ENCODE measurements at places on chromosomes 1 and 21. TPM values are rescaled to one million over a fixed set of nuclear protein-coding genes. Genes with fewer than 3 reads are reported as not detected.

DNA sequence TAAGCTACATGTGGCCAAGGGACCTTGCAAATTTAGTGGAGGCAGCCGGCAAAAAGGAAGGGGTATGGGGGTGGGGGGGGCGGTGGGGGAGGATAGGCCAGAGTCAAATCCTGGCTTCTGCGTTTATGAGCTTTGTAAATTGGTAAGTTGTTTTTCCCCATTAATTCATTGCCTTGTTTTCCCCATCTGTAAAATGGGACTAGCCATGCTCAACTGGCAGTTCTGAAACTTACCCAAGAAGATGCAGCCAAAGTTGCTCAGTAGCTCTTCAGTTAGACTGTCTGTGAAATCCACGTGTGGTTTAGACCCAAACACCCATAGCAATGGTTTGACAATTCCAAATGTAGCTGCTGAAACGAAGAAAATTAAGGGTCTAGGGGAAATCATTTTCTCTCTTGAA lies 52.3 kb upstream of the FAM89A start:
- H3K4me1 ChIP-seq: no peaks in the 10 kb centered on the region
- no peak for DNase-seq
- no peak overlapping the region for H3K27ac ChIP-seq
- no peaks in the 10 kb centered on the region for H3K27me3 ChIP-seq
- no peak overlapping the region for H3K4me3 ChIP-seq

GRCh38 chr1:145692785-145693443 lies 14.3 kb downstream of the PDZK1 start:
- H3K4me1 ChIP-seq: no peaks in the 10 kb centered on the region
- H3K36me3 ChIP-seq: no peaks in the 10 kb centered on the region

GRCh38 chr1:228414511-228415211 lies 2.0 kb downstream of the TRIM17 start:
- H3K4me3 ChIP-seq: no peak overlapping the region
- no peaks in the 10 kb centered on the region for H3K4me1 ChIP-seq
- no peak overlapping the region for H3K27ac ChIP-seq
- no peak for DNase-seq
- H3K27me3 ChIP-seq: peaks cover 53% of the 10 kb centered on the region

- H3K36me3 ChIP-seq: no peaks in the 10 kb centered on the region
- H3K4me3 ChIP-seq: no peak overlapping the region
- peaks cover 12% of the 10 kb centered on the region for H3K27me3 ChIP-seq
- no peak overlapping the region for H3K27ac ChIP-seq
- DNase-seq: peak; percentile 59
These were observed 33.2 kb upstream of the RUNX3 start for GRCh38 chr1:24963099-24963872.

- H3K27me3 ChIP-seq: no peaks in the 10 kb centered on the region
- no peak for DNase-seq
- no peak overlapping the region for H3K27ac ChIP-seq
These were observed 178.0 kb downstream of the ZNF281 start for GRCh38 chr1:200231787-200232231.

GRCh38 chr1:59025898-59026426 lies 242.1 kb upstream of the JUN start:
- no peak overlapping the region for H3K27ac ChIP-seq
- H3K36me3 ChIP-seq: no peaks in the 10 kb centered on the region
- DNase-seq: no peak
- no peaks in the 10 kb centered on the region for H3K27me3 ChIP-seq
- H3K4me3 ChIP-seq: no peak overlapping the region

- DNase-seq: no peak
- no peak overlapping the region for H3K4me3 ChIP-seq
- H3K4me1 ChIP-seq: no peaks in the 10 kb centered on the region
- H3K27me3 ChIP-seq: no peaks in the 10 kb centered on the region
- H3K36me3 ChIP-seq: no peaks in the 10 kb centered on the region
These were observed 25.0 kb upstream of the EPHB2 start for GRCh38 chr1:22685591-22686059.

DNA sequence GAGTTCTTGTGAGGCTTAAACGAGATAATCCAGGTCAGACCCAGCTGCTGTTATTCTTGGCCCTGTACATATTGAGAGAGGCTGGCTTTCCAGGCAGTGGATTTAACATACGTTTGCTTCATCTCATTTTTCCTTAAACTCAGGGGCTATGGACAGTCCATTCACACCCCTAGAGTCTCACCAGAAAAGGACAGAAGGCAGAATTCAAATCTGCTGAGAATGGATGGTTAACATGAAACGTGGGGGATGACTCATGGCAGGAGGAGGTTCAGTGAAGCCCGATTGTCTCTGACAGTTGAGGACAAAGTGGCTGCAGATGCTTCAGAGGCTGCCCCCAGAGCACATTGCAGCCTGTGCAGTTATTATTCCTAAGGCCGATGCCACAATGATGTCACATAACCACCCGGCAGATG lies 39.5 kb downstream of the TGFB2 start:
- H3K36me3 ChIP-seq: no peaks in the 10 kb centered on the region
- H3K4me3 ChIP-seq: no peak overlapping the region
- H3K27me3 ChIP-seq: no peaks in the 10 kb centered on the region
- no peak for DNase-seq
- peaks cover 41% of the 10 kb centered on the region for H3K4me1 ChIP-seq

- no peak overlapping the region for H3K27ac ChIP-seq
- DNase-seq: no peak
- no peaks in the 10 kb centered on the region for H3K4me1 ChIP-seq
- H3K4me3 ChIP-seq: no peak overlapping the region
These were observed 13.8 kb upstream of the THEM5 start for GRCh38 chr1:151867321-151867720.

GRCh38 chr1:54095546-54096226 lies 42.3 kb downstream of the TCEANC2 start:
- no peaks in the 10 kb centered on the region for H3K4me1 ChIP-seq
- H3K27ac ChIP-seq: no peak overlapping the region
- no peaks in the 10 kb centered on the region for H3K27me3 ChIP-seq
- H3K36me3 ChIP-seq: peaks cover 11% of the 10 kb centered on the region
- H3K4me3 ChIP-seq: no peak overlapping the region

DNA sequence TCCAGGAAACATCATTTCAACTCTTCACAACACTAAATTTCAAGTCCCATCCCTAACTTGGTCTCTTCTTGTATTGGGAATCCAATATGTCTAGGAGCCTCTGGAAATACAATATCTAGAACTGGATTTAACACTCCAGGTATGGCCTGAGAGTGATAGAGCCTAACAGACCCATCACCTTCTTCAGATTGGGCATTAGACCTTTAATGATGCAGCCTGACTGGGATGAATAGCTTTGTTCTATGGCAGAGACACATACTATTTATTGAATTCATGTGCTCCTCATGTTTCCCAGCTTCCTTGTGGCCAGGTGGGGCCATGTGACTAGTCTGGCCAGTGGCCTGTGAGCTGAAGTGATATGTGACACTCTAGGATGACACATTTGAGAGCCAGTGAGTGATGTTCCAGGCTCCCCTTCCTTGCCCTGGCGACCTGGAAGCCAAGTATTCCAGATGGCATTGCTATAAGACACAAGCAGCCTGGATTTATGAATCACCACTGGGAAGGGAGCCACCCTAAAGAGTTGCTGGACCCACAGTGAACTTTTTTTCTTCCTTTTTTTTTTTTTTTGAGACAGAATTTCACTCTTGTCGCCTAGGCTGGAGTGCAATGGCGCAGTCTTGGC lies 31.0 kb upstream of the POU3F1 start:
- DNase-seq: no peak
- H3K4me1 ChIP-seq: no peaks in the 10 kb centered on the region
- H3K27me3 ChIP-seq: no peaks in the 10 kb centered on the region
- no peak overlapping the region for H3K27ac ChIP-seq

- H3K36me3 ChIP-seq: no peaks in the 10 kb centered on the region
- H3K27me3 ChIP-seq: no peaks in the 10 kb centered on the region
- no peak overlapping the region for H3K4me3 ChIP-seq
- H3K27ac ChIP-seq: no peak overlapping the region
These were observed 63.8 kb downstream of the LMO4 start for GRCh38 chr1:87392248-87393192.

DNA sequence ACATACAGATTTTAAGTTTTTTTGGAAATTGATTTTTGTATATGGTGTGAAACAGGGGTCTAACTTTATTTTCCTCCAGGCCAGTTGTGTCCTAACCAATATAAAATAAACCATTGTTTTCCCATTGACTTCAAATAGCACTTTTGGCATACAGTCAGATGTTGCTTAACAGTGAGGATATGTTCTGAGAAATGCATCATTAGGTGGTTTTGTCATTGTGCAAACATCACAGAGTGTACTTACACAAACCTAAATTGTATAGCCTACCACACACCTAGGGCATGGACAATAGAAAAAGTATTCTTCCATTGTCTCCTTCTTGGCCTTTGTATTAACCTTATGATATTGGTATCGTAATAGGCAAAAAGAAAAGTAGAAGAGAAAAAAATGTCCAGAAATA lies 37.4 kb upstream of the DISP1 start:
- no peaks in the 10 kb centered on the region for H3K36me3 ChIP-seq
- H3K4me3 ChIP-seq: no peak overlapping the region
- DNase-seq: no peak
- H3K27me3 ChIP-seq: no peaks in the 10 kb centered on the region
- peak overlapping the region; percentile 44 for H3K27ac ChIP-seq
- peaks cover 7% of the 10 kb centered on the region for H3K4me1 ChIP-seq

EVA1B gene
- 58.1 TPM for total RNA-seq

FAM167B gene
- 3.0 TPM for total RNA-seq

WDR64 gene
- total RNA-seq: not detected

CCDC30 gene
- total RNA-seq: 3.6 TPM

LRRC7 gene
- total RNA-seq: 0.16 TPM

PRDM15 gene
- total RNA-seq: 5.8 TPM

PDC gene
- total RNA-seq: not detected

Measured in sigmoid colon (tissue), 7 donors.